CD4-positive, CD25-positive, alpha-beta regulatory T cell (primary cell): ENCODE measurements at places on chromosomes 11 and 22.
A peak's percentile ranks its signal among the peaks of the same experiment; 100 is the strongest.

GRCh38 chr22:46272196-46272595, 4.4 kb downstream of the TTC38 start:
- H3K4me3 ChIP-seq = no peak overlapping the region
- no peak for DNase-seq
- H3K27me3 ChIP-seq = no peaks in the 10 kb centered on the region
- H3K36me3 ChIP-seq = peaks cover 9% of the 10 kb centered on the region
- no peak overlapping the region for H3K27ac ChIP-seq

- no peak overlapping the region for H3K4me3 ChIP-seq
- H3K27ac ChIP-seq = no peak overlapping the region
Observed at GRCh38 chr11:130237282-130238006, 77.3 kb downstream of the ZBTB44 start.

DNA sequence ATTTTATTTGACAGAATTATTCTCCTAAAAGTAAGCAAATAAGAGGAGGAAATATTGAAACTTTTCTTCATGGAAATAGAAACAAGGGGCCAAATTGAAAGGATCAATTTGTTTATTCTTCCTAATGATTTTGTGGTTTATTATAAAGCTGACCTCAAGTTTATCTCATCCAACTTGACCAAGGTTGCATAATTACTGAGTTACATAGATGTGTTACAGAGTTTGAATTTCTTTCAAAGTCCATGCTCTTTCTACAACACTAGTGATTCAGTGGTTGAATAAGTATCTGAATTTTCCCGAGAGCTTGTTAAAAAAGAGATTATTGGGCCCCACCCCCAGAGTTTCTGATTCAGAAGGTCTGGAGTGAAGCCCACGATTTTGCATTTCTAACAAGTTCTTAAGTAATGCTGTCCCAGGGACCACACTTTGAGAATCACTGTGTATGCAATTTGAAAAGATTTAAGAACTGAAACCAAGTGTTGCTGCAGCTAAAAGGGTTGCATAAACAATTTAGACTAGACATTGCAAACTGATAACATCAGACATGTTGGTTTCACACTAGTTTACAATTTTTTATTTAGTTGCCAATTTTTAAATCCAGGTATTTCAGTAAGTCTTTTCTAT, 485.7 kb upstream of the ANO5 start:
- H3K27me3 ChIP-seq = no peaks in the 10 kb centered on the region
- no peaks in the 10 kb centered on the region for H3K36me3 ChIP-seq
- H3K4me3 ChIP-seq = no peak overlapping the region
- DNase-seq = no peak
- no peak overlapping the region for H3K27ac ChIP-seq

DNA sequence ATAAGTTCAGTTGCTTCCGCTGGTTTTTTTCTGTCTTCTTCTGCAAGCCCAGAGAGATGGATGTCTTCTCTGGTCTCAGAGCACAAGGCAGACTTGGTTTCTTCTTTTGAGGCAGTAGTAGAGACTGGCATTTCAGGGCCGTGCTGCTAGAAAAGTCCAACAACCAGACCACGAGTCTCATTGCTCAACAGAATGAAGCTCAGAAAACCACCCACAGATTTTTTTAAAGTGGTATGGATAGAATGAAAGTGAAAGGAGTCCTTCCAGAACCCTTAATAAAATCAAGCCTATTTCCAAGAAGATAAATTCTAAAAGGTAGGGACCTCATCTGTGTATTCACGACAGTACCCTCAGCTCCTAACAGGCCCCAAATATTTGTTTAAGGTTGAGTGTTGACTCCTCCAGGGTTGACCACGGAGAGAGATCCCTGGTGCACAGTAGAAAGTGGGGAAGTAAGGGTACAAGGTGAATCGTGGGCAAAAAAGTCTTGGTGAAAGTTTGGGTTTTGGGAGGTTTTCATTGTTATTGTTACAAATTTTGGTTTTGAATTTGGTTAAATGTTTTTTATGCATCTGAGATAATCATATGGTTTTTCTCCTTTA, 43.6 kb upstream of the DDX6 start:
- no peaks in the 10 kb centered on the region for H3K27me3 ChIP-seq
- H3K36me3 ChIP-seq = no peaks in the 10 kb centered on the region
- H3K4me1 ChIP-seq = no peaks in the 10 kb centered on the region
- no peak for DNase-seq
- no peak overlapping the region for H3K27ac ChIP-seq

- peak; percentile 60 for DNase-seq
- H3K4me1 ChIP-seq = peaks cover 42% of the 10 kb centered on the region
- H3K27ac ChIP-seq = peak overlapping the region; percentile 89
Observed at GRCh38 chr11:62665599-62666258, 617 bp downstream of the CSKMT start.

- DNase-seq = no peak
- no peaks in the 10 kb centered on the region for H3K36me3 ChIP-seq
- H3K4me1 ChIP-seq = no peaks in the 10 kb centered on the region
Observed at GRCh38 chr11:128942817-128943427, at the start of gene TP53AIP1. TSS of gene TP53AIP1 (minus strand) at chr11:128942871. CDS start at chr11:128937818, 5,053 bp downstream.

DNA sequence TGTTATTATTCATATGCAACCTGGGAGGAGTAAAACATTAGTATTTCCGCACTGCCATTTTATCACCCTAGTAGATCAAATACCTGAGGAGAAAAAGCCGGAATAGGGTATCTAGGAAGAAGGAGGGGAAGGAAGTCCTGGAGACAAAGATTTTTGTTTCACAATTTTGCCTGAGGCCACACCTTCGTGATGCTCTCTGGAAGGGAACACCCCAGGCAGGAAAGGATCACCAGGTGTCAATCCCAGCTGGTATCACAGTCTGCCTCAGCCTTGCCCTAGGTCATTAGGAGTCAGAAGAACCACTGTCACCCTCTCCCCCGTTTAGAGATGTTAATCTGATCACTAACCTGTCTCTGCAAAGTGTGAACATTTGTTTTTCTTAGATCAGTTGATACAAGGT, 35.4 kb upstream of the IGSF9B start:
- DNase-seq = no peak
- no peaks in the 10 kb centered on the region for H3K4me1 ChIP-seq
- no peaks in the 10 kb centered on the region for H3K27me3 ChIP-seq
- no peak overlapping the region for H3K4me3 ChIP-seq
- H3K36me3 ChIP-seq = no peaks in the 10 kb centered on the region

DNA sequence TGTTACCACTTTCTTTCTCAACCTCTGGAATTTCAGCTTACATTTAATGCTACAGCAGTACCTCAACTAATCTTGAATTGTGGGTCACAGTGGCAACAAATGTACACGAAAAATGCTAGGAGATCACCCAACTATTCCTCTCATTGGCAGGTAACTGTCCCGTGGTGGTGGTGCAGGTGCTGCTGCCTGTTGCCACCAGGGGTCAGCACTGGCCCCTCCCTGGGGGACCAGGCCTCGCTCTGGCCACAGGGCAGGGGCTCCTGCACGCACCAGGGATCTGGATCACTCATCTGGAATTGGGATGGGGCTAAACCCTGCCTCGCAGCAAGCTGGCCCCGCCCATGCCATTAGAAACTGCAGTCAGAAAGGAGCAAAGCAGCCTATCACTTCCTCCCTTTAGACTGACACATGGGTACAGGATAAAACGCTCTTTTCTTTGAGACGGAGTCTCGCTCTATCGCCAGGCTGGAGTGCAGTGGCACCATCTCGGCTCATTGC, 6.9 kb upstream of the POLDIP3 start:
- no peak overlapping the region for H3K27ac ChIP-seq
- peaks cover 9% of the 10 kb centered on the region for H3K36me3 ChIP-seq
- peaks cover 2% of the 10 kb centered on the region for H3K4me1 ChIP-seq
- no peak overlapping the region for H3K4me3 ChIP-seq
- no peak for DNase-seq
- H3K27me3 ChIP-seq = no peaks in the 10 kb centered on the region

DNA sequence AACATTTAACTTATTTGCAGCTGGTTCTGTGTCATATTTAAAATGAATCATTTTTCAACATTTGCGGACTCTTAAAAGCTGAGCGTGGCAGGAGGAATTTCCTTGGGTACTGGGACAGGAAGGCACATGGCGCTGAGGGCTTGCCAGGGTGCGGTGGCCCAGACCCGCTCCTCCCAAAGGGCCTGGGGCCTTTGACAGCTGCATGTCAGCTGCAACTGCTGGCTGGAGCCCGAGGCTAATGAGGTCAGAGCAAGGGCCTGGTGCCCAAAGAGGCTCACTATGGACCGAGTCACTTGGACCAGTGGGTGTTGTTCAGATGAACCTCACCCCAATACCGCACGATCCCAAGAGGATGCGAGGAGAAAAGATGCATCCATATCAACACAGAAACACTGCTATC, 326.9 kb downstream of the CTTN start:
- no peaks in the 10 kb centered on the region for H3K36me3 ChIP-seq
- DNase-seq = no peak
- H3K27ac ChIP-seq = no peak overlapping the region
- no peaks in the 10 kb centered on the region for H3K4me1 ChIP-seq
- no peak overlapping the region for H3K4me3 ChIP-seq

GRCh38 chr11:122103726-122104125, 12.3 kb downstream of the BLID start:
- H3K27ac ChIP-seq = no peak overlapping the region
- peaks cover 21% of the 10 kb centered on the region for H3K27me3 ChIP-seq
- H3K36me3 ChIP-seq = no peaks in the 10 kb centered on the region
- peaks cover 3% of the 10 kb centered on the region for H3K4me1 ChIP-seq
- no peak overlapping the region for H3K4me3 ChIP-seq

- DNase-seq = no peak
- H3K4me1 ChIP-seq = no peaks in the 10 kb centered on the region
Observed at GRCh38 chr22:19463491-19464469, 15.2 kb downstream of the UFD1 start.

DNA sequence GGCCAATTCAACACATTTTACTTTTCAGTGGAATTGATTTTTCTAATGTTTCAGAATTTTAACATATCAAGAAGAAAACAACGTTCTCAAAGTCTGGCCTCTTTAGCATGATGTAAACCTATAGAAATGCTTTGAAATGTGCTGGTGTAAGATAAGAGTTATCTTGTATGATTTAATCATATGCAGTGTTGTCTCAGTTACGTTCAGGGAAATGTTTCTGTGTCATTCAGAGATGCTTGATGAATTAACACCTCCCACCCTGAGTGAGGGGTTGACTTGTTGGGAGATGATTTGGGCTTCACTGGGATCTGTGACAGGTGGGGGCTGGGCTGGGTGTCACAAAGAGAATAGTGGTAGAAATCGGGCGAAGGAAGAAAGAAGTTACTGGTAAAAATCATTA, 15.7 kb upstream of the MYO18B start:
- H3K27me3 ChIP-seq = no peaks in the 10 kb centered on the region
- H3K36me3 ChIP-seq = no peaks in the 10 kb centered on the region
- no peak overlapping the region for H3K27ac ChIP-seq
- H3K4me1 ChIP-seq = no peaks in the 10 kb centered on the region
- no peak overlapping the region for H3K4me3 ChIP-seq

DNA sequence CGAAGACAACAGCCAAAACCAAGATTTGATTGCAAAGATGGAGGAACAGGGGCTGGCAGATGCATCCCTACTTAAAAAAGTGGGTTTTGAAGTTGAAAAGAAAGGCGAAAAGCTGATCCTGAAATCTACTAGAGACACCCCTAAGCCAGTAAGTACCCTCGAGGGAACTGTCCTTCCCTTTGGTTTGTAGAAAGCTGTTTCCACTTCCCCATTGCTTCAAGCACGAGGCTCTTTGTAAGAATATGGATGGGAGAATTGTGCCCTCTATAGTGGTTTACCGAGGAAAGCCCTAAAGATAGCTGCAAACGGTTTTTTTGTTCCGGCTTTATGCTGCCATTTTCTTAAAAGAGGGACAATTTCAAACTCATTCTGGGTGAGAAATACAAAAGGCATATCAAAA, 133.9 kb downstream of the WNT7B start:
- no peak for DNase-seq
- no peaks in the 10 kb centered on the region for H3K4me1 ChIP-seq
- H3K27ac ChIP-seq = no peak overlapping the region
- H3K36me3 ChIP-seq = peaks cover 51% of the 10 kb centered on the region
- no peaks in the 10 kb centered on the region for H3K27me3 ChIP-seq

DNA sequence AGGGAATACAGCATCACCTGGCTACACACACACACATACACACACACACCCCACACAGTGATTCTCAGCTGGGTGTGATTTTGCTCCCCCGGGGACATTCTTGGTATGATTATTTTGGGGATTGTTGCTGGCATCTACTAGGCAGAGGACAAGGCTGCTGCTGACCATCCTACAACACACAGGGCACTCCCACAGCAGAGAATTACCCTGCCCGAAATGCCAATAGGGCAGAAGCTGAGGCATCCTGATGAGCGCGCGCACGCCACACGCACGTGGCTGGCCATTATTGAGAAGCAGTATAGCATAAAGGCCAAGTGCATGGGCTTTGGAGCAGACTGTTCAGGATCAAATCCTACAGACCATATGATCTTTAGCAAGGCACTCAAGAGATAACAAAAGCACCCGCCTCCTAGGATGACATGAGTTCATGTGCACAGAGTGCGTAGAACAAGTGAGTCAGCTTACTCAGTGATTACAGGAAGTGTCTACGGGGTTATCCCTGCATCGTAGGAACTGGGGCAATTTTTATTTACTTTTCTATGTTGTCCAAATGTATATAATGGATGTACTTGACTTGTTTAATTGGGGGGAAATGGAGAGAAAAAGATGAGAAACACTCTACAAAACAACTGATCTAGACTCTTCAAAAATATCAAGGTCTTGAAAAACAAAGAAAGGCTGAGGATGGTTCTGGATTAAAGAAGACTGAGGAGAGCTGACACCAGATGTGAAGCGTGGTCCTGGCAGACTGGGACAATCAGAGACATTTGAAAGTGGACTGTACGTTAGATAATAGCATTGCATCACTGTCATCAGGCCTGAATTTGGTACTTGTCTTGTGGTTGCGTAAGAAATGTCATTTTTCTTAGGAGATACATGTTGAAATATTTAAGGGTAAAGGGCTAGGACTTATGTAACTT, 7.2 kb upstream of the EHD1 start:
- H3K4me3 ChIP-seq = no peak overlapping the region
- H3K4me1 ChIP-seq = peaks cover 25% of the 10 kb centered on the region
- no peaks in the 10 kb centered on the region for H3K36me3 ChIP-seq
- H3K27ac ChIP-seq = peak overlapping the region; percentile 62
- no peak for DNase-seq
- no peaks in the 10 kb centered on the region for H3K27me3 ChIP-seq

DNA sequence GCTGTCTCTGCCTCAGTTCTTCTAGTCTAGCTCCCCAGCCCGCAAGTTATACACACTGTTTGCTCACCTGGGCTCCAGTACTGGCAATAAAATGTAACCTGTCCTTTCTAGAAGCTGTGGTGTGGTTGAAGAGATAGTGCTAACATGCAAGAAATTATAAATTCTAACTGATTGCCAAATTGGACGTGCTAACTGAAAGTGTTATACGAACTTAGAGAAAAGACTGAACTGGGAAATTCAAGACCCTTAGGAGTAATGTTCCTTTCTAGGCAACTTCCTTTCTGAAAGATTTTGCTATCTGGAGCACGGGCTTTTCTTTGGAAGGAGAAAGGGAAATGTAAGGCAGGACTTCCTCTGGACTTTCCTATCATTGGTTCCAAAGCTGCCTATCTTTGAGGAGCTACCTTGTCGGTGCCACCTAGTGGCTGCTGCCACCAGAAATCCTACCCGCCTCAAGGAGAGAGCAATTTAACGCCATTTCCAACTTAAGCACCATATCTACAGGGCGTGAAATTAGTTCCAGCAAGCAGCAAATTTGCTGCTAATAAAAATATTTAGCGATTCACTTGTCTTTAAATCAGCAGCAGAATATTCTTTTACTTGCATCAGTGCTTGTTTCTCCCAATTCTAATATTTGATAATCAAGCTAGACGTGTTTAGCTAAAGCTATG, 12.7 kb upstream of the TMEM218 start:
- H3K27ac ChIP-seq = no peak overlapping the region
- peaks cover 26% of the 10 kb centered on the region for H3K27me3 ChIP-seq
- no peak overlapping the region for H3K4me3 ChIP-seq
- H3K36me3 ChIP-seq = no peaks in the 10 kb centered on the region
- peak; percentile 55 for DNase-seq
